Ascending aorta (tissue), 2 donors: ENCODE measurements at places on chromosomes 6 and 20.

DNA sequence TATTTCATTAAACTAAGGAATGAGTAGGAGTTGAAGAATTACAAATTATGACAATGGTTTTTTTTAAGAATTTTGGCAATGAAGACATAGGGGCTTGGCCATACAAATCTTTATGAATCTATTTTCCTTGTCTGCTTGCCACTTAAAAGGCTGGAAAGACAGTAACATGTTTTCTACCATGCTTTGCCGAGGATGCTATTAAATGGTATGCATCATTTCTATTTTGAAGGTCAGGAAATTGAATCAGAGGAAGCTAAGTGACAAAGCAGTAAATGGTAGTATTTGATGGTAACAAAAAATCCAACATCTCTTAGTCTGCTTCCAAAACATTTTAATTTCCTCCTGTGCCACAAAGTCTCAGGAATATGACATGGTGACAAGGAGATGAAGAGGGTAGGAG lies 287.2 kb downstream of the RFPL4B start:
- DNase-seq = no peak

DNA sequence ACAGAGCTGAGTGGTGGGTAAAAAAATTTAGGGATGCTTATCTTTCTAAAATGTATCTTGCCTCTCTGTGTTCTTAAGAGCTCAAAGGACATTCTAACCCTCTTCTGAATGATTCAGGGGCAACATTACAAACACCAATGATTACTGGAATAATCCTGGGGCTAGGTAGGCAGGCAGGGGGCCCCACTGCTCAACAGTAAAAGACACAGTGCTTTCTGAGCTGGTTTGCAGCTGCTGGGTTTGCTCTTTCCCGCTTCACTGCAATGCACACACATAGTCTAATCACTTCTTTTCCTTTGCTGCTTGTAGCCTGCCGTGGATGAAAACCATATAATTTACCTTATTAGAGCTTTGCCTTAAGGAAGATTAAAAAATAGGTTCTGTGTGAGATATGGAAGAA lies 23.9 kb downstream of the CLDN20 start:
- no peak for DNase-seq

GRCh38 chr20:58810116-58810878 lies 40.4 kb downstream of the GNAS-AS1 start:
- DNase-seq = no peak

DNA sequence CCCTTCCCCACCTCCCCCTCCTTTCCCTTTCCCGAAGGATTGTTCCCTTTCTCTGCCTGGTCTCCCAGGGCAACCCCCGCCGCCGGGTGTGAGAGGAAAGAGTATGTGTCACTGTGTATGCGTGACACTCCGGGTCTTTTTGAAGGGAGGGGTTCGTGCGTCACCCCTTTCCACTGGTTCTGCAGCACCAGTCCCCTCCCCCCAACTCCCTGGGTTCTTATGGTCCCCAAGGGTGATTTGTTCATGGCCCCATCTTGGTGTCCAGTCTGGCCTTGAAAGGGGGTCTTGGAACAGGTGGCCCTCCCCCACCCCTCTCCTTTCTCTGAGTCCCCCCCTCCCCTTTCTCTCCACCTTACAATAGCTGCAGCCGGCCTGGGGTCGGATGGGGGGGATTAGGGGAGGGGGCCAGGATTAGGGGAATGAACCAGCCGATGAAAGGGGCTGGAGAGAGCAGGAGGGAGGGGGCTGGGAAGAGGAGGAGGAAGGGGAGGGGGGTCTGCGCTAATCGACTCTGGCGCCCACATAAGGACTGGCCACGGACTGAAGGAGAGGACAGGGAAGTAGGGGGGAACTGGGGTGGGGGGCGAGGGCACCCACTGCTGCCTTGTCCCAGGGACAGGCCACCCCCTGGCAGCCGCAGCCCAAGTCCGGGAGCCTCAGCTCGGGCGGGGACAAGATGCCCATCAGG lies 1.3 kb upstream of the RING1 start:
- DNase-seq = peak; percentile 65

- no peak for DNase-seq
Observed at GRCh38 chr6:55694148-55694547, 115.2 kb upstream of the HMGCLL1 start.

GRCh38 chr6:79993012-79993910 lies 11.2 kb upstream of the TTK start:
- no peak for DNase-seq

DNA sequence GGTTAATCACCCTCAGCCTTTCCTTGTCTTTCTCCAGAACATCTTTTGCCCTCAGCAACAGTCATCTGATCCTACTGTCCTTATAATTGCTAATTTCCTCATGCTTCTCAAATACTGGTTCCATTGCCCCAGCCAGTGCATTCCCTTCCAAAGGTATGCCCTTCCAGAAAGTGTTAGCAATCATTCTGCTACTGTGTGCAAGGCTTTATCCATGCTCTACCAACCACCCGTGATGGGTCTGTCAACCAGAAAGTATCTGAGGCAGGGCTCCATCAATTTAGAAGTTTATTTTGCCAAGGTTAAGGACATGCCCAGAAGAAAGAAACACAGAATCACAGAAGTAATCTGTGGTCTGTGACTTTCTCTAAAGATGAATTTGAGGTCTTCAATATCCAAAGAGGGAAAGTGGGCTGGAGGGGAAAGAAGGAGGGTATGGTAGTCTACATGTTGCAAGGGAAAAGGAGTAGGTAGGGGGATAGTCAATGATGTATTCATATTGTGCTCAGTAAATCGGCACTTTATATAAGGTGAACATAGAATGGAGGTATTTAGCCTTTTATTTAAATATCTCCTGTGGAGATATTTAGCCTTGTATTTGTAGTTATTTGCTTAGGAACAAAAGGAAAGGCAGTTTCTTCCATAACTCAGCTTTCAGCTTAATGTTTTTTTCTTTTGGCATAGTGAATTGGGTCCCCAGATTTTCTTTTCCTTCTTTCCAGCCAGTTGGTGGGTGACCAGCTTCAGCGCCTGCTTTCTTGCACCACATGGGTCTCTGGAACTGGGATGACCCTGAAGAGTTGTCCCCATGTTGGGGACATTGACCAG lies 35.2 kb upstream of the PAQR8 start:
- DNase-seq = no peak

DNA sequence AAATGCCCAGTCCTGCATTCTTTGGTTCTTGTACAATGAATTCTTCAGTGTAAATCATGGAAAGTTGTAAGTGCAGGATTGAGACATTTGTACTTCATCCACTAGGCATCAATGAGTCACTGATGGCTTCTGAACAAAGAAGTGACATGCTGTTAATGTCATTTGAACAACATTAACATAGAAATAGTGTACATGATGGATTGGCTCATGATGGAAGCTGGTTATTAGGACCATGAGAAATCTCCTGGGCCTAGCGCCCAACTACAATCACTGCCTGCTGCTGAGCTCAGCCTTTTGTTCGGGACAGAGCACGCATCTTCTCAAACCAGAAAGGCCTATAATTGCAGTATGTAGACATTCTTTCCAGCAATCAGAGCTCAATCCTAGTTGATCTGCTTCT lies 316.8 kb upstream of the TSHZ2 start:
- no peak for DNase-seq

DNA sequence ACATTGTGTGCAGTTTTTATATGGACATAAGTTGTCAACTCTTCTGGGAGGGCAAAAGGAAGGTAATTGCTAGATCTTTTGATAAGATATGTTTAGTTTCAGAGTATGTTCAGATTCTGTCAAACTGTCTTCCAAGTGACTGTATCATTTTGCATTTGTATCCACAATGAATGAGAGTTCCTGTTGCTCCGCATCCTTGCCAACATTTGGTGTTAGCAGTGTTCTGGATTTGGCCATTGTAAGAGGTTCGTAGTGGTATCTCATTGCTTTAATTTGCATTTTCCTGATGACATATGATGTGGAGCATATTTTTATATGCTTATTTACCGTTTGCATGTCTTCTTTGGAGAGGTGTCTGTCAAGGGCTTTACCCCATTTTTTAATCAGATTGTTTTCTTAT lies 150.2 kb downstream of the CDKAL1 start:
- DNase-seq = no peak

- DNase-seq = no peak
Observed at GRCh38 chr6:82781620-82782204, 283.9 kb downstream of the UBE3D start.

GRCh38 chr6:2351807-2352431 lies 106.5 kb upstream of the GMDS start:
- no peak for DNase-seq

DNA sequence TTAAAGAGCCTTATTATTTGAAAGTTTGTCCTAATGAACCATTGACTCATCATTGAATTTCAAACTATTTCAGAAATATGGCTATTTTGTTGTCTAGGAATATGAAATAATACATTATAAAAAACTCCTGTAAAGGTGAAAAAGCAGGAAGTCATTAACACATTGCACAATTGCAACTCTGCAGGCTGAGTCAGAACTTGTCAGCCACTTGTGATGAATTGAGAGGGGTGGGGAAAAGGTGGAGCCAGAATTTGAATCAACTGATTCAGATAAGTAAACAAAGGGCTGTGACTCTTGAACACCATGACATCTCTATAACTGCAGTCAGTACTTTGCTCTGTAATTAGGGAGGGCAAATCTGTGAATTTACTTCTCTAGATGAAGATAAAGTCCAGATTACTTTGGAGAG lies 6.0 kb downstream of the C6orf141 start:
- no peak for DNase-seq

DNA sequence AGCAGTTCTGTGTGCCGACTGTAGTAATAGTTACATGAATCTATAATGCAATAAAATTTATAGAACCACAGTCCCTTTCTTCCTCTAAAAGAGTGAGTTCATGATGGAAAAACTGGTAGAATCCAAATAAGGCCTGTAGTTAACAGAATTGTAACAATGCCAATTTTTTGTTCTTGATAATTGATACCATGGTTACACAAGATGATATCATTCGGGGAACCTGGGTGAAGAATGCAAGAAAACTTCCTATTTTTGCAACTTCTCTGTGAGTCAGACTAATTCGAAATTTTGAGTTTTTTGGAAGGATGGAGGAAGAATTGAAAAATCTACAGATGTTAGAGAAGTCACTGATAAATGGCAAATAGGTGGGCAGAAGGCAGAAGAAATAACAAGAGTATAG lies 381.8 kb downstream of the CDKAL1 start:
- no peak for DNase-seq

- no peak for DNase-seq
Observed at GRCh38 chr20:38084425-38084951, 50.9 kb downstream of the RPRD1B start.

GRCh38 chr20:49608752-49609670 lies 41.1 kb upstream of the PTGIS start:
- no peak for DNase-seq

DNA sequence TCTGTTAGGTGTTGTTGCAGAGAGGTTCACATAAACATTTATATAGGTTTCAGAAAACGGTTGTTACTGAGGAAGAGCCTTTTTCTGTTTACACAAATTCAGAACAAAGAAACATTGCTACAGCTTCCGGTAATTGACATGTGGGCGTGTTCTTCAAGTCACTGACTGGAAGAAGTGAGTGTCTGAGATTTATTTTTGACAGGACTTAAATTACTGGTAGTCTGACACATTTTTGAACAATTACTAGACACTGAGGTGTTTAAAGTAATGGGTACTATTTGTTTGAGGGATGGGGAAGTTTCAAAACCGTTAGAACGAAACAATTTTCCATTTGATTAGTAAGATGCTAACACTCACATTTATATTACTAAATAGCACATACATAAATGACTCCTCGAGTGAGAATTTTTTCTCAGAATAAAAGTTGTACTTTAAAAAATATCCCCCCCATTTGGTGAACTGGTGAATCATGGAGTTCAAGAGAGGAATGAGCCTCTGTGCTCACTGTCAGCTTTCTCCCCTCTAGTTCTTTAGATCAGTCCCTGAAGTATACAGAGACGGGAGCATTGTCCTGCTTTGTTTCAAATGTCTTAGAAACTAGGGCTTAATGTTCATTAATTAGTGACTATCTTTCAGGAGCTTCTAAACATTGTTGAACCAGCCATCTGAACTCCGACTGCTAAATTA lies 98.7 kb downstream of the TSHZ2 start:
- no peak for DNase-seq

- DNase-seq = no peak
Observed at GRCh38 chr6:166610069-166610468, 17.0 kb downstream of the RPS6KA2 start.

- DNase-seq = no peak
Observed at GRCh38 chr6:1654054-1654453, 44.3 kb downstream of the FOXC1 start.

- DNase-seq = no peak
Observed at GRCh38 chr6:135876058-135876457, 24.6 kb downstream of the PDE7B start.

GRCh38 chr6:165833355-165833754 lies 170.3 kb upstream of the PDE10A start:
- no peak for DNase-seq

DNA sequence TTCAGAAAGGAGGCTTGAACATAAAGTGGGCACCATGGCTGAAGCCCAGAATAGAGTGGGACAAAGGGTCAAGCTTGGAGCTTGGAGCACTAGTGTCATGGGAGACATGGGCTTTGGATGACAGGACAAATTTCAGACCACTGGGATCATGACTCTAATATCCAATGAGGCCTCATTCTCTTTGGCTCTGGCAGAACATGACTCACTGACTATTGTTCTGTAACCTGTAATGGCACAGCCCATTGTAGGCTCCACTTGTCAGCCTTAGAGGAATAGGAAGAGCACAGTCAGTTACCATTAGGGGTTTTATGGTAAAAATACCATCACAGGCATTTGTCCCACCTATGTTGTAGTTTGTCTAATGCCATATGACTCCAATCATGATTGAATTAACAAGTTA lies 34.0 kb upstream of the MMS22L start:
- no peak for DNase-seq

DNA sequence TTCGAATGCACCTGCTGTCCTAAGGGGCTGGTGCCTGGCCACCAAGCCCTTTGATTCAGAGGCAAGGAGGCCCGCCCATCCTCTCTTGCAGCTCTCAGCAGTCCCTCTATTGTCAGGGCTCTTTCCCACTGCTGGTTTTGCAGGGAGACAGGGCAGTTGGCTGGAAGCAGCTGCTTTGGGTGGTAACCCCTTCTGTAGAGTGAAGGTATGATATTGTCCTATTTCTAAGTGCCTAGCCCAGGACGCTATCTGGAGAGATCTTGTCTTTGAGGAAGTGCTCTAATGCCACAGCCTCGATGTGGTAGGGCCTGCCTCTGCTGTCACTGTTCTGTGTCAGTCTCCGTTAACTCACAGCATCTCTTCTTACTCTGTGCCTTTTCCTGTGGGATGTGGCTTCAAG lies 5.6 kb downstream of the PLCG1 start:
- no peak for DNase-seq
